Activated CD4-positive, alpha-beta T cell treated with anti-CD3 and anti-CD28 coated beads, Interleukin-2, amount 50 U/mL, for 4 hours (primary cell): ENCODE measurements at places on chromosomes 16 and 17.

GRCh38 chr17:31007695-31008373 is 37.0 kb downstream of the RNF135 start:
- DNase-seq = no peak

DNA sequence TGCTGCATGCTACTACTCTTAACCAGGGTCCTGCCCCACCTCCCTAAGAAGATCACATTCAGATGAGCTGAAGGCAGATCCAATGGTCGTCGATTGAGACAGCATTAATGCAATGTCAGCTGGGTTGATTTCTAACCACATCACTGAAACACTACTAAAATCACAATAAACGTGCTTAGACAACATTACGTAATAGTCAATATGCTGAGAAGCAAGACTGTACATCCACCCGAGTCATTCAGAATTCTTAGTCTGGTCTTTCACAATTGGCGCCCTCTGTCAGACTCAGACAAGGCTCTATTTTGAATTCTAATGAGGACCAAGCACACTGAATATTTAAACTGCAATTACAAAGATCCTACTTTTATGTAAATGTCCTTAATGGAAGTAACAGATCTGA is 205.2 kb downstream of the STX8 start:
- DNase-seq = no peak

- DNase-seq = peak; percentile 20
Measured at GRCh38 chr16:79380995-79381602, 219.4 kb downstream of the MAF start.

DNA sequence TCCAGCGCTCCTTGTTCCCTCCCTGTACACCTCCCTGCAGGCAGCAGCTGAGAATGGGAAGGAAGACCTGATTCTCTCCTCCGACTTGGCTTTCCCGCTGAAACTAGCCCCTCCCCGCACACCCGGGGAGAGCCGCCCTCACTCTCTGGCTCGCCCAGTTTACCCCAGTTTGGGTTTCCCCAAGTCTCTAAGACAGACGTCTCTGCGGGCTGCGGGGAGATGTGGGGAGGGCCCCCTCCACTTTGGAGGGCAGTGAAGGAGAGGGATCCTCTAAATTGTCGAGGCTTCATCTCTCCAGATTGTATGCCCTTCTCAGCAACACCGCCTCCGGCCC is 797 bp downstream of the GRB7 start:
- DNase-seq = peak; percentile 44

GRCh38 chr17:72376526-72377345 is 255.9 kb downstream of the SOX9 start:
- no peak for DNase-seq

DNA sequence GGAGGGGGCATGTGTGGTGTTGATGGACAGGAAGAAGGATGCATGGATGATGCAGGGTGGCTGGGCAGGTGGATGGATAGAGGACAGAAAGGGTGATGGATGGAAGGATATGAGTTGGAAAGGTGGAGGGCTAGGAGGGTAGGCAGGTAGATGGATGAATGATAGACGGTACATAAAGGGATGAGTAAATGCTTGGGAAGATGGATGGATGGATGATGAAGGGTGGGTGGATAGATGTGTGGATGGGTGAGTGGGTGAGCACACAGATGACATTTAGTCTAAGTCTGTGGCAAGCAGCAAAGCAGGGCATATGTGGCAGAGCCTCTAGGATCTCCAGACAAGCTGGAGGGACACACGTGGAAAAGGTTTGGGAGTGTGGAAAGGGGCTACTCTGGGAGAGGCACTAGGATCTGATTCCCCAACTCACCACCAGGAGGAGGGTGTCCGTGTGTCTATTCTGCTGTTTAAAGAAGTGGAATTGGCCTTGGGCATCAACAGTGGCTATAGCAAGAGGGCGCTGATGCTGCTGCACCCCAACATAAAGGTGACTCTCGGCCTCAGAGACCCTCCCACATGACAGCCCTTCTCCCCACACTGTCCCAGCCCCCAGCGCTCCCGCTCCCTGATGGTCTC is 8.2 kb downstream of the PLD2 start:
- no peak for DNase-seq

GRCh38 chr17:2911035-2911754 is 115.0 kb downstream of the RAP1GAP2 start:
- DNase-seq = no peak

DNA sequence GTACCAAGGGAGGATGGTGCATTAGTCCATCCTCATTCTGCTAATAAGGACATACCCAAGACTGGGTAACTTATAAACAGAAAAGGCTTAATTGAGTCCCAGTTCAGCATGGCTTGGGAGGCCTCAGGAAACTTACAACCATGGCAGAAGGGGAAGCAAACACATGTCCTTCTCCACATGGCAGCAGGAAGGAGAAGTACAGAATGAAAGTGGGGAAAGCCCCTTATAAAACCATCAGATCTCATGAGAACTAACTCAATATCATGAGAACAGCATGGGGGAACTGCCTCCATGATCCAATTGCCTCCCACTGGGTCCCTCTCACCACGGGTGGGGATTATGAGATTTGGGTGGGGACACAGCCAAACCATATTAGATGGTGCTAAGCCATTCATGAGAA is 84.5 kb downstream of the SEC14L1 start:
- no peak for DNase-seq

- no peak for DNase-seq
Measured at GRCh38 chr17:36640836-36641235, 39.5 kb downstream of the MRM1 start.

DNA sequence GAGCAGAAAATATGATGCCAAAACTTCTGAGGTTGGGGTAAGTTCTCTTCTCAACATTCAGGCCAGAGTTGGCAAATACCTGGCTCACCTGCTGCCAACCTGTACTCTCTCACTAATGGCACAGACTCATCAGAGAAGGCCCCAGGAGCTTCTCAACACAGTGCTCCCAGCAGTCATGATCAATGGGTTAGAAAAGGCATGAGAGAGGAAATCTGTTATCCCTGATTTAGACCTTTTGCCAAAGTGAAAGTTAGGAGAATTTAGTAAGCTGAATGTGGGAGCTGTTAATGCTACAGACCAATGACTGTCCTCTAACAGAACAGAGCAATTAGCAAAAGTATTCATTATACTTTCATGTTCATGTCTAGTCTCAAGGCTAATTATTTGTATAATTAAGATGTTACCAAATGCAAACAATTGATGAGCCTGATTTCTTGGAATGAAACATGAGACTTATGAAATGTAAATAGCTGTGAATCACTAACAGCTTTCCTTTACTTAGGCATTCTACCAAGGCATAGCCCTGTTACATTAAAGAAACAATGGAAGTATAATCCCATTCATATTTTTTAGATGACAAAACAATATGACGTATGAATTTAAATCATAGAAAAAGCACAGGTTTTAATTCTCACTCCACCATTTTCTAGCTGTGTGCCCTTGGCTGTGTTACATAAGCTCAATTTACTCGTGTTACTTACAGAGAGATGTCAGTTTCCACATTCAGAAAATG is 68.7 kb upstream of the MARCHF10 start:
- DNase-seq = no peak

DNA sequence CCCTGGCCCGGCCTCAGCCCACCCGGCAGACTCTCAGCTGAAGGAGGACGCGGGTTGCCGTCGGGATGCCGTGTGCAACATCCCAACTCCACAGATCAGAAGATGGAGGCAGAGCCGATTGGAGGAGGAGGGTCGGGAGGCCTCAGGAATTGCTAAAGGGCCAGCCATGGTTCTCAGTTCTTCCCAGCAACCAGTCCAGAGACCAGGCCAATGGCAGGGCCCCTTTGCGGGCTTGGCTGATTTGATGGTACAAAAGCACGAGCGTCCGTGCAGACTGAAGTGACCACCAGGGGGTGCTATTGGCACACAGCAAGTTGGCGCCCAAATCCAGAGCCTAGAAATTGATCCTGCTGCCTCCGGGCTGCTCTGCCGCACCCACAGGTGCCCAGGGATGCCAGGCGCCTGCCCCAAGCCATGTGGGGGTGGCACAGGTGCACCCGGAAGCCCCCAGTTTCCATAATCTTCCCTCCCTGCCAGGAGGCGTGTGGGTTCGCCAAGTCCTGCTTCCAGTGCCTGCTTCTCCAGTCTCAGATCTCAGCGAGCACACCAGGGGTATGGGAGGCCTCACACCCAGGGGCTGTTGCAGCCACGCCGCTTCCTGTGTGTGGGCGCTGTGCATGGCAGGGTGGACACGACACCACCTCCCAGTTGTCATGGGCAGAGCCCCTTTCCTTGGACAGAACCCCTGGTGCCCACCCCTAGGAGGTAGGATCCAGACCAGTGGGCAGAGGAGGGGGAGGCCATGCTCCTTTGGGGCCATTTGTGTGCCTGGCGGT is 7.1 kb upstream of the TEX19 start:
- DNase-seq = peak; percentile 81

- DNase-seq = no peak
Measured at GRCh38 chr16:1493746-1494094, 560 bp downstream of the TELO2 start.

- DNase-seq = no peak
Measured at GRCh38 chr16:78955206-78955605, 645.3 kb downstream of the MAF start.

- no peak for DNase-seq
Measured at GRCh38 chr16:1313721-1314369, 4.4 kb downstream of the UBE2I start.

- no peak for DNase-seq
Measured at GRCh38 chr17:77210331-77210730, 69.6 kb downstream of the SEC14L1 start.

GRCh38 chr17:80990921-80991644 is 558 bp upstream of the CHMP6 start:
- DNase-seq = no peak

DNA sequence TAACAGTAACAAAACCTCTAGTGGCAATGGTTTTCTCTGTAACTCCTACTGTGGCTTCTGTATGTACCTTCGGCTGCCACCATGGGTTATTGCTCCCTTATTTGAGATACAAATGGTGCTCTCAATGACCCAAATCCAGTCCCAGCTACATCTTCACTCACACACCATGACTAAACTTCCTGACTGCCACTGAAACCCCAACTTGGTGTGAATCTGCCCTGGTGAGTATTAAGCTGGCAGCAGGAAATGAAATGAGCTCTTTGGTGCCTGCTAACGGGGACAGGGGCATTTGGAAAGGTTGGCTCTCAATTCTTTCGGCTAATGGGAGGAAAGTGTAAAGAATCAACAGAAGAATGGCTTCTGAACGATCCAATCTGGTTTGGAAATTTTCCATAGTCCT is 7.5 kb upstream of the SLC35B1 start:
- peak; percentile 12 for DNase-seq

- DNase-seq = no peak
Measured at GRCh38 chr16:81752225-81752875, 26.7 kb upstream of the PLCG2 start.

DNA sequence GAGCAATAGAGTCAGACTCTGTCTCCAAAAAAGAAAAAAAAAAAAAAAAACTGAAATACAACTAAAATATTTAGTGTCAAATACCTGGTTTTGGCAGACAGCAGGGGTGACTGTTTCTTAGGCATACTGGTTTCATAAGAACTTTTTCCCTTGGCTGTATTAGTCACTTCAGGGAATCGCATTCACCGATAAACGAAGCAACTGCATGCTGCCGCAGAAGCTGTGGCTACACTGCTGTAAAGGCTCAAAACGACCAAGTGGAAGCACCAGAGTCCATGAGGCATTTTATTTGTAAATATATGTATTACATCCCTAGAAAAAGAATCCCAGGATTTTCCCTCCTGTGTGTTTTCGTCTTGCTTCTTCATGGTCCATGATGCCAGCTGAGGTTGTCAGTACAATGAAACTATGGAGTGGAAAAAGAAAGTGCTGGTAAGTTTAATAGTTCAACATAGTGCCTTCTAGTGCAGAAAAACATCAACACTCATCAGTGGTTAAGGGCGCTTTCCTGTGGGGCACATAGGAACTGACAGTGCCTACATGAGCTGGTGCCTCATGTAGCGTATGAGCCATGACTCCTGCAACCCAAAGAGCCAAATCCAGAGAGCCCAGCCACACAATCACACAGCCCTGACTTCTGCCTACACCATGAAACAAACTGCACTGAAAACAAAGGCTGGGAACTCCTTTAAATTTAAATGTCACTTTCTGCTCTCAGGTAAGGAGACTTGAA is 7.3 kb downstream of the RPS15A start:
- no peak for DNase-seq

DNA sequence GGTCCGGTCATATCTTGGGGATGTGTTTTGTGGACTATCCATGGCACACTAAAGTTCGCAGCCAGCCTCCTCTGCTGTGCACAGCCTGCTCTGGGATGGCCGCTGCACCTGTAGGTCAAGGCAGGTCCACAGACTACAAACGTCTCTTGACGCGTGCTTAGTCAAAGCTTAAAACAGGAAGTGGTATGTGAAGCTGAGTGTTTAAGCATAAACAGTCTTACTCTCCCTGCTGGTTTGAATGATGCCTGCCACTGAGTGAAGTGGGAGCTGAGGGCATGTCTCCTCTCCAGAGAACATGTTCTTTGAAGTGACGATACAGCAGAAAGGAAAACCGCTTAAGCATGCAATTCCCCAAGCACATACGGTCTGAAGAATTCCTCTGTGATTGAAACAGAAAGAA is 365.6 kb downstream of the SLC39A11 start:
- no peak for DNase-seq

DNA sequence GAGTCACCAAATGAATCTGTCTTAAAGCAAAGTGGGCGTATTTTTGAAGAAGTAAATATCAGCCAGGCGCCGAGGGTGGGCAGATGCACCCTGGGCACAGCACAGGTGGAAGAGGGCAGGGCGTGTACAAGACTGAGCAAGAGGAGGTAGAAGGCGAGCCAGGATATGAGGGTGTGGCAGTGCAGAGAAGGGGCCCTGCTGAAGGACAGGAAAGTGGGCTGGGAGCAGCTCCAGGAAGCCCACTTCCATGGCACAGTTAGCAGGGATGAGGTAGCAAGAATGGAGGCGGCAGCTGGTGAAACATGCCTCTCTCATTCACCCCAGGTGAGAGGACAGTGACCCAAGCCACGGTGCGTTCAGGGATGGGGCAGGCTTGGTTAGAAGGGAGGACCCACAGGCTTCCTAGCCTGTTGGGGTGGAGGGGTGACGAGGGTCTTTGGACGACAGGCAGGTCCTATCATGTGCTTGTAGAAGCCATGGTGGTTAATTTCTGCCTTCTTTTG is 149.3 kb downstream of the CLEC16A start:
- no peak for DNase-seq

DNA sequence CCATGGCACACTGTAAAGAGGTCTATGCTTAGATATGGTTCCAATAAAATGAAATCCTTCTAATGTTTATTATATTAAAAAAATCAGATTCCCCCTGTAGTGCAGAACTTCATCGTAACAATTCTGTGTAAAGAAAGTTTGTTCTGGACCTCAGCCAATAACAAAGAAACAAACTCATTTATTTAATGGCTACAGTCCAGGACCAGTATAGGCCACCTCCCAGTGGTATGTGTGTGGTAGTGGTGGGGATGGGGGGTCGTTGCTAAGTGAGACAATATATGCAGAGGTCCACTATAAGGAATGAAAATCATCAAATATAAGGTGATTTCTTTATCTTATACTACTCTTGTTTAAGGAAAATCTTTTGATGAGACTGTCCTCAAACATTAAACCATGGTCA is 136.4 kb downstream of the CDK5R1 start:
- DNase-seq = no peak

DNA sequence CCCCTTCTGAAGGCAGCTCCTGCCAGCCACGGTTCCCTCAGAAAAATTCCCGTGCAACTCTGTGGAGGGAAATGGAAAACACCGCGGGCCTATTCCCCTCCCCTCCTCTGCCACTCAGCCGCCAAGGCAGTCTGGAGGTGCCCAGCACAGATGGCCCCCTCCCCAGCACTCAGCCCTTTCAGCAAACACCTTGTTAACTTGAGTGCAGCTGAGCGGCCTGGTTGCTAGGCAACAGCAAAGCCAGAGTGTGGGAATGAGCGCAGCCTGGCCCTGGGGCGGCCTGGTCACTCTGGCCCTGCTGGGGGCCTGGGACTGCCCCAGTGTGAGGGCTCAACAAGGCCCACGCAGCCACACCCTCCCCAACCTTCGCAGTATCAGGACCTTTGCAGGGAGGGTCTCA is 32.8 kb downstream of the CACNA1G start:
- DNase-seq = no peak
